CD8-positive, alpha-beta T cell (primary cell): ENCODE measurements at places on chromosomes 1 and 21.

GRCh38 chr1:116537040-116537831 lies 33.6 kb downstream of the CD58 start:
- DNase-seq = no peak

GRCh38 chr1:207020709-207021107 lies 11.8 kb downstream of the C1orf116 start:
- no peak for DNase-seq

DNA sequence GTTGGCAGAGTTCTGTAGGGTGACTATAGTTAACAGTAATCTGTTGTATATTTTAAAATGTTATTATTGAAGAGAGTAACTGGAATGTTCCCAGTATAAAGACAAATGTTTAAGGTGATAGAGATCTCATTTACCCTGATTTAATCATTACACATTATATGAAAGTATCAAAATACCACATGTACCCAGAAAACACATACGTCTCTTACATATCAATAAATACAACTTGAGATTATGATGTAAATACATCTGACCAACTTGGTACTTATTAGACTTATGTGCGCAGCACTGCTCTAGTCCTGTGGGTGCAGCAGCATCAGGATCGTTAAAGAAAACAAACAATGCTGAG lies 670 bp upstream of the PARK7 start:
- no peak for DNase-seq

- DNase-seq = no peak
Observed at GRCh38 chr1:107378426-107378825, 237.6 kb downstream of the NTNG1 start.

DNA sequence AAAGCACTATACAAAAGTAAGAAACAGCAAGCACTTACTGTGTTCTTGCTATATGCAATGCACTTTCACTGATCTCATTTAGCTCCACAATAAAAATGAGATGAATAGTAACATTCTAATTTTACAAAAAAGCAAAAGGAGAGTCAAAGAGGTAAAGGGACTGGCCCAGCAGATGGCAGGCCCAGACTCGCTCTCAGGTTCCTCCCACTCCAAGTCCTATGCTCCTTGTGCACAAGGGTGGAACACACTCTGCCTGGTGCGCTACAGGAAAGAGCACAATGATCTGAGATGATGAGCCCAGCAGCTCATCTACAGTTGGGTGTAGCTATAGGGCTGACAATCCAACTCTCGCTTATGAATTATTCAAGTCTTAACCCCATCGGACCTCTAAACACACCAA lies 94.1 kb upstream of the LYST start:
- DNase-seq = no peak

- no peak for DNase-seq
Observed at GRCh38 chr1:200231787-200232231, 178.0 kb downstream of the ZNF281 start.

DNA sequence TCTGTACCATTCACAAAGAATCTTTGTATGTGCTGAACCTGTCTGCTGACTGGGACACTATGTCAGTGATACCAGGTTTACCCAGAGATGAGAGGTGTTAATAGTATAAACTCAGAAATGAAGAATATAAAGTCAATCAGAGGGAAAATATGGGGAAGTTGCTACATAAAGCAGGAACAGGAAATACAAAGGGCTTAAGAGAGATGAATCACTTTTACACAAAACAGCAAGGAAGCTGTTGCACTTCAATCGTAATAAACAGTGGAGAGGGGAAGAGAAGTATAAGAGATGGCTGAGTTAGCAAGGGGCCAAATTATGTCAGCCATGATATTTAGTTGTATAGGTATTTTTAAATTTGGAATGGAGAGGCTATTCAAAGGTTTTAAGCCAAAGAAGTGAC lies 890.2 kb upstream of the NCAM2 start:
- DNase-seq = no peak

- DNase-seq = no peak
Observed at GRCh38 chr1:201164645-201165044, 10.4 kb upstream of the TMEM9 start.

DNA sequence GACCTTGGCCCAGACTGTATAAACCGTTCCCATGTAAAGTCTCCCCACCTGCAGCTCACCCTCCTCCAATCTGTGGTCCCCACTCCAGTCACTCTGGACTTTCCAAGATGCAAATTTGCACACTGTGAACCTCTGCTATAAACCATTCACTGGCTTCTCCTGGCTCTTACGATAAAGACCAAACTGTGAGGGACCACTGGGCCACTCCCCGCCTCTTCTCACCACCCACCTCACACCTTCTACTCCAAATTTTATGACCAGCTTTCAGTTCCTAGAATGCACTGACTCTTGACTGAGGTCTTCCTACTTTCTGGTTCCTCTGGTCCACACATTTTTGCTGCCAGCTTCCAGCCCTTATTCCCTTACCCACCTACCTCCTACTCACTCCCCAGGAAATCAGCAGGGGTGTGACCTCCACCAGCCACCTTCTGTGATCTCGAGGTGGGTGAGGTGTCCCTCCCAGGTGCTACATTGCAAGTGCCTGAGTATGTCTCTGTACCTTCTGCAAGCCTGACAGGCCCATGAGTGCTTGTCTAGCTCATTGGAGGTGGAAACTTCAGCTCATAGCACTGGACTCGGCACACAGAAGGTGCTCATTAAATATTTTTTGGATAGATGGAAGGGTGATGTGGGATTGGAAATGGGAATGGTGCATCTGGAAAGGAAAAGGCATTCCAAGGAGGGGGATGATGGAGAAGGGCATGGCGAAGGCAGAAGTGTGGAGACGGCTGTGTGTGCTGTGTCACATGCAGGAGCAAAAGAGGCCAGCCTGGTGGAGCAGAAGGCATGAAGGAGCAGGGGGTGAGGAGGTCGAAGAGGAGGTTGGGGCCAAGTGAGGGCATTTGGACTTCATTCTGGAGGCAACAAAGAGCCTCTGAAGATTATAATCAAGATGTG lies 15.6 kb upstream of the CSF1 start:
- DNase-seq = no peak

GRCh38 chr1:193110246-193110645 lies 5.0 kb upstream of the GLRX2 start:
- no peak for DNase-seq

DNA sequence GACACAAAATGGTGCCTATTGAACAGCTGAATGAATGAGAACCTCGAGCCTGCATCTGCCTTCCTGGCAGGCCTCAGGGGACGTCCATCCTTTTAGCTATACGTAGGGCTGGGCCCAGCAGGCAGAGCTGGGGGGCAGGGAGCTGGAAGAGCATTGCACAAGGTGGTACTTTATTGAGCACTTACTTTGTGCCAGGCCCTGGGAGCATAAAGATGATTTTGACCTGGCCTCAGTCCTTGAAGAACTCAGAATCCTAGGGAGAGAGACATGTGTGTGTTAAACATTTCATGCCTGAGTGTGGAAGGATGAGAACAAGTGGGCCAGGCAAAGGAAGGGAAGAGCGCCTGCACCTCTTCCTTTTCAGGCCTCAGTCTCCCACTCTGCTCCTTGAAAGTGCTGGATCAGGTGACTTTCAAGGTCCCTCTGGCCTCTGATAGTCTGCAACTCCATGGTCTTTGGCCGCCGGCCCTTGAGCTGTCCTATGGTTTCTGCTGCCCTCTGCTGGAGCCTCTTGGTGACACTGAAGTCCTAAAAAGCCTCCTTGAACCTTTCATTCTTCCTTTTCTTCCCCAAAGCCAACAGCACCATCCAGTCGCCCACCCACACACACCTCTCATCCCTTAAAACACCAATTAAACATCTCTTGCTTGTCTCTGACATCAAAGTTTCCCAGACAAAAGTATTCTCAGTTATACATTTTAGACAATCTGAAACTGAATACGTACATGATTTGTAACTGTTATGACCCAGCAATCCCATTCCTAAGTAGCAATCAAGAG lies 3.5 kb upstream of the PEAR1 start:
- peak; percentile 64 for DNase-seq

DNA sequence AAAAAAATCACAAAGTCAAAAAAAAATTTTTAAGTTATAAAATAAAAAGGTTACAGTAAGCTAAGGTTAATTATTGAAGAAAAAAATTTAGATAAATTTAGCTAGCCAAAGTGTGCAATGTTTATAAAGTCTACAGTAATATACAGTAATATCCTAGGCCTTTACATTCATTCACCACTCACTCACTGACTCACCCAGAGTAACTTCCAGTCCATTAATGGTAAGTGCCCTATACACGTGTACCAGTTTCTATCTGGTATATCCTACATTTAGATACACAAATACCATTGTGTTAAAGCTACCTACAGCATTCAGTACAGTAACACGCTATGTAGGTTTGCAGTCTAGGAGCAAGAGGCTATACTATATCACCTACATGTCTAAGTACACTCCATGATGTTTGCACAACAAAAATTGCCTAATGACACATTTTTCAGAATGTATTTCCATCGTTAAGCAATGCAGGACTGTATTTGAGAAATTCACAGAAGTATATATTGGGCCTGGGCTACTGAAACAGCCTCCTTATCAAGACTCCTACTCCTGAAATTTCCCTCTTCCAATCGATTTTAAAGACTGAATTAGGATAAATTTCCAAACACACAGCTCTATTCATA lies 155.1 kb downstream of the COP1 start:
- no peak for DNase-seq

DNA sequence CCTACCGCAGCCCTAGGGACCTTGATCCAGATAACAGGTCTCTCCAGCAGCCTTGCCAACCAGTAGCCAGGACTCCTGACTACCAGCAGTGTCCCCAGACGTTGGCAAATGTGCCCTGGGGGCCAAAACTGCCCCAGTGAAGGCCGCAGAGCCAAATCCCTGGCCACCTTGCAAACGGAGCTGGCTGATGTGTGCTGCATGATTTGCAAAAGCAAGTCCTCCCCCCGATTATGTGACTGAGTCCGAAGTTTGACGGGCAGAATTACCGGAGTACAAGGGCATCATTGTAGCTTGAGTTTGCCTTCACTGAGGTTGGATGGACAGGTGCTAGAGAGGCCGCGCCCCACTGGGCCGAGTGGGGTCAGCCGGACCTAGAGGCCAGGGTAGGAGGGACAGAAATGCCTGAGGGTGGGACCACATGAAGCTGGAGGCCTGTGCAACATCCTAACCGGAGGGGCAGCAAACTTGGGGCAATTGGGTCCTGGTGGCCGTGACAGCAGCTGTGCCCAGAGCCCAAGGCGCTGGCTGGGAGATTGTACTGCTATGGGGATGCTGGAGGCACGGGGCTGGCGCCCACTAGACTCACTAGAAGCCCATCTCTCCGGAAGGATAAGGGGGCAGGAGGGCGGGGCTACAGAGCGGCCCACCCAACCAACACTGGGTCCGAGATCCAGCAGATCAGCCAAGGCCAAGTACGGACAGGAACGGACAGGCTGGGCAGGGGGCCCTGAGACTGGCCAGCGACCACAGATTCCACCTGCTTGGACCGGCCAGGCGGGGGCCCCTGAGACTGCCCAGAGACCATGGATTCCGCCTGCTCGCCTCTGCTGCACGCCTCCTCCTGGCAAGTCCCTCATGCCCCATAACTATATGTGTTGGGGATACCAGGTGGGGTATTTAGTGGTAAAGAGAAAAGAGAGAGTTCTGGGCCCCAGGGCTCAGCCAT lies 2.8 kb downstream of the ARHGEF16 start:
- no peak for DNase-seq

DNA sequence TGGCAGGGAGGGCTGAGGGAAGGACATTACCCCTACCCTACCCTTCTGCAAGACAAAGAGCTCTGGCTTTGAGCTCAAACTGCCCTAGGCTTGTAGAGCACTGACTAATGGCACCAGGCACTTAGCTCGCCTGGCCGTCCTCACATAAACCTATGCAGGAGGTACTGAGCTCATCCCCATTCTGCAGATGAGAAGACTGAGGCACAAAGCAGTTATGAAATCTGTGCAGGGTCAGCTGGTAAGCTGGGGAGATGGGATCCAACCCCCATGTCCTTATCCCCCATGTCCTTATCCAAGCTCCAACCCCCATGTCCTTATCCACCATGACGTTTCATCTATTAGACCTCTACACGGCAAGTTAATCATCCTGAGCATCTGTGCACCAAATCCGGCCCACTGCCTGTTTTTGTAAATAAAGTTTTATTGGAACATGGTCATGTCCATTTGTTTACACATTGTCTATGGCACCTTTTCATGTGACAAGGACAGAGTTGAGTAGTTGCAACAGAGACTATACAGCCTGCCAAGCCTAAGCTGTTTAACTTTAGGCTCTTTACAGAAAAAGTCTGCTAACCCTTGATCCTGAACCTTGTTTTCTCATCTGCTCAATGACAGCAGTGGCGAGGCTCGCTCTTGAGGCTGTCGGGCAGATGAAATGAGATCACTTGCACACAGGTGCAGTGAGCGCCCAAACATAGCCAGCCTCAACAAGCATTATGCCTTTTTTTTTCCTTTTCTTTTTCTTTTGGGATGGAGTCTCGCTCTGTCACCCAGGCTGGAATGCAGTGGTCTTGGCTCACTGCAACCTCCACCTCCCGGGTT lies 86.8 kb downstream of the FBXO2 start:
- no peak for DNase-seq

DNA sequence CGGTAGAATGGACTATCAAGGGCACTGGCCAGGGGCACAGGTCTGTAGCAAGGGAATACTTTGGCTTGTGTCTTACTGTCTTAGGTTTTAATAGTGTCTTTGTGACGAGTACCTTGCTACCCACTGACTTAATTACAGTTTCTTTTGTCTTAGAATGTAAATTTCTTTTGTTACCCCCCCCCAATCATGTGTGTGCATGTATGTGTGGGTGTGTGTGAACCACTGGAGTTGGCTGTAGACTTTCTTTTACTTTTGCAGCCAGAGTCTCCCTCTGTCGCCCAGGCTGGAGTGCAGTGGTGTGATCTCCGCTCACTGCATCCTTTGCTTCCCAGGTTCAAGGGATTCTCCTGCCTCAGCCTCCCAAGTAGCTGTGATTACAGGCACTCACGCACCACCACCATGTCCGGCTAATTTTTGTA lies 61.8 kb upstream of the CLDN14 start:
- DNase-seq = no peak

GRCh38 chr1:209190591-209191261 lies 392.8 kb upstream of the CAMK1G start:
- DNase-seq = no peak

DNA sequence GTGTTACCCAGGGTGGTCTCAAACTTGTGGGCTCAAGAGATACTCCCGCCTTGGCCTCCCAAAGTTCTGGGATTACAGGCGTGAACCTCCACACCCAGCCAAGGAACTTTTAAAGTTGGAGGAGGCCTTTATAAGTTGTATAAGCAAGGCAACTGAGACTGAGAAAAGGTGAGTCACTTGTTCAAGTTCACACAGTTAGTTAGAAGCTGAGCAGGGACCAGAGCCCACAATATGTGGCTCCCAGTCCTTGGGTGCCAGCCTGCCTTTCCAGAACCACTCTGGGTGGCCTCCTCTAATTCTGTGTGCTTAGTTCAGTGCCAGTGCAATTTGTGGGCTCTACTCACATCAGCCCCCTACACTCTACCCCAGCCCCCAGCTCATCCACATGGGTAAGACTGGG lies 3.7 kb downstream of the RAB25 start:
- DNase-seq = no peak

- DNase-seq = no peak
Observed at GRCh38 chr1:209456878-209457277, 126.6 kb upstream of the CAMK1G start.

DNA sequence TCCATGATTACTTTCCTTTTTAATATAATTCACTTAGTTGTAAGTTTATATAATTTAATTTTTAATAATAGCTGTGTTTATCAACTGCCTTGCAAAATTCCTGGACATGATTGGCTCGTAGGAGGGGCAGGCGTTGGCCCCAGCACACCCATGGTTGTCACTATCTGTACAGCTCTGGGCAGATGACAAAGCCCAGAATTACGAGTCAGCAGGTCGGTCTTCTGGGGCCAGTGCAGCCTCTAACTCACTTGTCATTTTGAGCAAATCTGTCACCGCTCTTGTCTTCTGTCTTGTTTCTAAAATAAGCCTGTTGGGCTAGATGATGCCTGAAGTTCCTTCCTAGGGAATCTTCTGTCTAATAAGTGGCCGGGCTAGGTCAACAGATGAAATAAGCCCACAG lies 21.4 kb upstream of the LRRC38 start:
- DNase-seq = no peak
